H7 (cell line): ENCODE measurements at places on chromosomes 2 and 18.
A peak's percentile ranks its signal among the peaks of the same experiment; 100 is the strongest.

GRCh38 chr18:58338141-58338540, 290.8 kb downstream of the ALPK2 start:
- no peak for DNase-seq

DNA sequence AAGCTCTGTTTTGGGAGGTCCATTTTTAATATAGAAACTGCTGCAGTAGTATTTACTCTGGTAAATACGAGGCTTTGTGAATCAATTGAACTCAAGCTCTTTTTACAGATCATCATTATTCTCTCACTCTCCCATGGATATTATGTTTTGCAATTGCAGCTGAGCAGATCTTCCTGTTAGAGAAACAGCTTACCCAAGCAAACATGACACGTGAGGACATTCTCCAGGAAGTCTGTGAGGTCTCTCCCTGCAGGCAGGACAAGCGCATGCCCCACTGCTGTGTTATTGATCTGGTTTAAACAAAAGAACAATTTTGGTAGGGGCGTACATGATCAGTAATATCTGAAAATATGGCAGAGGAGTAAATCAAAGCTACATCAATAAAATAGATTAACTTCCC, 72.1 kb downstream of the COL6A3 start:
- DNase-seq = no peak

DNA sequence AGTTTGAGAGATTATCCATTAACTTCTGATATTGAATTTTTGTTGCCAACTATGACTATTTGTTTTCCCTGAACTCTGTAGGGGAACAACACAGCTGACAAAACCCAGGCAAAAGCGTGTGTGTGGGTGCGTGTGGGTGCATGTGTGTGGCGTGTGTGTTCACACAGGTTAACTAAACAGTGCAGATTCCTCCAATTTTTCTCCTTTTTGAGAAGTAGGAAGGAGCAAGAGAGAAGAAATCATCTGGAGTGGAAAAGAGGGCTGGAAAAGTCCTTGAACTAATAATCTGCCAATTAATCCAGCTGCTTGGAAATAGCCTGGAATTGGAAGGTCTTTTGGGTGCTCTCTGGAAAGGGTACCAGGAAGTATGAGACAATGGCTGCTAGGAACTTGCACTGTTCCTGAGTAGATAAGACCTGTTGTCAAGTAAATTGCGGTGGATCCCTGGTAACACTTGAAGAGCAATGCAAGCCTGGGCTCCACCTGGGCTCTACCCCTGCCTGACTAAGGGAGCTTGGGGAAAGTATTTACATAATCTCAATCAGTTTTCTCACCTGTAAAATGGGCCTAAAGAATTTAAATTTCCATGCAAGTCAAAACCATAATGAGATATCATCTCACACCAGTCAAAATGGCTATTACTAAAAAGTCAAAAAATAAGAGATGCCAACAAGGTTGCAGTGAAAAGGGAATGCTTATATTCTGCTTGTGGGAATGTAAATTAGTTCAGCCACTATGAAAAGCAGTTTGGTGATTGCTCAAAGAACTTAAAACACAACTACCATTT, 40.5 kb upstream of the IL1R1 start:
- DNase-seq = no peak

- DNase-seq = no peak
Measured at GRCh38 chr2:72572501-72572900, 253.3 kb downstream of the EXOC6B start.

DNA sequence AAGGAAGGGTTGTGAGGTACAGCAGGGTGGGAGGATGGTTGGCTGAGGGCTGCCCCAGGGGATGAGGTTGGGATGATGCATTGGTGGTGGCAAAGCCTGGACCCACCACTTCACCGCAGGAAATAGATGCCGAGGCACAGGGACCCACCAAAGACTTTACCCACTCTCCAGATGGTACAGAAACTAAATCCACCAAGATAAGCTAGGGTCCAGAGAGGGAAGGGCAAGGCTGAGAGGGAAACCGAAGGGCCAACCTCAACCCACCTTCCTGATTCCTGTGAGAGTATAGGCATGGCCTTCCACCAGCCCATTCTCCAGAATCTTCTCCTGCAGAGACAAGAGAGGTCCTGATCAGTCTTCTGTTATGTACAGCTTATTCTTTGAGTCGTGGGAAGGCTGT, 18.1 kb downstream of the CAPN14 start:
- no peak for DNase-seq

DNA sequence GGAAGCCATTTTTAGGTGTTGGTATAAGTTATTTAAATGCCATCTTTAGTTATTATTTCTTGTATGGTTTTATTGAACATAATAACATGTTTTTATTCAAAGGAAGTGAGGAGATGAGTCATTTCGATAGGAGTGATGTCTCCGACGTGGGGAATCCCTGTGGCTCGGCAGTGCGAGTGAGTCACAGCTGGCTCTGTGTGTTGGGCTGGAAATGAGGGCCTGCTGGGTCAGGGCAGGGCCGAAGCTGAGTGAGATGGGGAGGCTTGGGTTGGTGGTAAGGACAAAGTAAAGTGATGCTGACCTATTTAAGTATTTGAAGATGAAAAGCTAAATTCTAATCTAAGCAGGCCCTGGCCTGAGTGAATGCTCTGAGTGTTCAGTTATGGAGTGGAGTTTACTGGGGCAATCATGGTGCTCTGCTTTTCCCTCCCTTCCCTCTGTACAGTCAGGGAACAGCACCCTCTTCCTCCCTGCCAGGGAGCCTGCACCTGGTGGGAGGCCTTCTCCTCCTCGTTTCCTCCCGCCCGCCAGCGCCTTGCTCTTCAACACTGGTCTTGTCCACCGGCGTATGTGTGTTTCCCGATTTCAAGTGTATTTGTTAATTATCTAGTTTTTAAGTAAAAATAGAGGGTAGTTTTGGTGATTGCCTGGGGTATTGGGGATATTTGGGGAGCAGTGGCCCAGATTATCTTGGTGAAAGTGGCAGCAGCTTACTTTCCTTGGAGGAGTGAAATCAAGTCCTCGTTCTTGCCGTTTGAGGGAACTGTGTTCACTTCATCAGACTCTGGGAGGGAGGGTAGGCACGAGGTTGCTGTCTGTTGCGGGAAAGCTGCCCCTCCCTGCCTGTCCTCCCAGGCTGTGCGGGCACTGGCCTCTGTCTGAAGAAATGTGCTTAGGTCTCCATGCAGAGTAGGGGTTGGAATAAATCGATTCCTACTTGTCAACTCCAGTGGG, 157.0 kb downstream of the LDLRAD4 start:
- peak; percentile 57 for DNase-seq

DNA sequence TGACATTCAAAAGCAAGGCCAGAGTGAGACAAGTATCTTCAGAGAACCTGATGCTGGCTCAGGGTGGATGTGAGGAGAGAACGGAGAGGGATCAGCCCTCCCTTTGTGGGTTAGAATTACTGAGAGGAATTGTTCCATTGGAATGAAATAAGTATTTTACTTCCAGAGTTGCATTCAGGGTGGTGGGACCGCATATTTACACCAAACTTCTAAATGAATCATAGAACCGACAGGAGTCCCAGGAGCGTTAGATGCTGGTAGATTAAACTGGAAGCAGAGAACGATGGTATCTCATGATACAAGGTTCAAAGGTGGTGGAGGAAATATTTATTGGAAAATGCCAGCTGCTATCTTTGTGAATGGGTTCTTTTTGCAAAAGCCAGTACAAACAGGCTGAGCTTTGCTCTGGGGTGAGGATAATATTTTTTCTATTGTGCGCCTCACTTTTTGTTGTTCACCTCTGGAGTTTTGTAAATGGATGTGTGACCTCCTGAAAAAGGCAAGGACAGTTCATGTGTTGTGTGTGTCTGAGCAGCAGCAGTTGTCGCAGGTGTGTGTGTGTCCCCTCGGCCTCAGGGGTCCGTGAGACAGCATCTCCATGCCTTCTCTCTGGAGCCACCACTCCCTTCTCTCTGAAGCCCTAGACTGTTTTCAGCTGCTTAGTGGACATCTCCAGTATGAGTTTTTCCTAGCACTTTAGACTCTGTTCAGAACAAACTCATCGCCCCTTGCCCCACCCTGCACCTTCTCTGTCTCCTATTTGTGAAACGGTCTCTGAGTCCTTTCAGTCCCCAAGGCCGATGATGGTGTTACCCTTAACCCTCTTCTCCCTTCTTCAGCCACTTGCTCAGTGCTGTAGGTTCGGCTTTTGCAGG, 17.8 kb downstream of the MTCL1 start:
- no peak for DNase-seq

DNA sequence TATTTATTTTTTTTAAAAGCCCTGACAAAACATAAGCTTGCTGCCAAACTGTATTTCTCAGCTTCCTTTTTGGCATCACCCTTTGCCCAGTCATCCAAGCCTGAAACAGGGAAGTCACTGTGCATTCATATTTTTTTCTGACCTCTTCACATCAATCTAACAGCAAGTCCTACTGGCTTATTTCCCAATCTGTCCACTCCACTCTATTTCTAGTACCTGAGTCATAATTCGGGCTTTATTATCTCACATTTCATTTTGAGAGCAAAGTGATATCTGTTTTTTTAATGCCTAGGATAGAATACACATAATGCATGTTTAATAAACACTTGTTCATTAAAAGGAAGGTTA, 5.1 kb downstream of the HNMT start:
- DNase-seq = no peak

DNA sequence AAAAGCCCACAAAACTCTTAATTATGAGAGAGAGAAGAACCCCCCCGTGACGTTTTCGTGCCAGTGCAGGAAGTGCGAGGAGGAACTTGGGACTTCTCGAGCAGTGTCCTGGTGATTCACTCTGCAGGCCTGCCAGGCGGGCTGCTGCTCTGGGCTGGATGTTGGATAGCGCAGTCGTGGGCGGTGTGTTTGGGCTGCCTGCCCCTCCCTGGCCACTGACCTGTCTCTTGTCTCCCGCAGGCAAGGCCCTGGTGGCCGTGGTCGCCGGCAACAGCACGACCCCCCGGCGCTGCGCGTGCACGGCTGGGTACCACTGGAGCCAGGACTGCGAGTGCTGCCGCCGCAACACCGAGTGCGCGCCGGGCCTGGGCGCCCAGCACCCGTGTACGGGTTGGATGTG, 29.0 kb downstream of the TNFRSF11A start:
- DNase-seq = peak; percentile 32

GRCh38 chr2:227132986-227133385, 31.0 kb downstream of the COL4A4 start:
- no peak for DNase-seq

DNA sequence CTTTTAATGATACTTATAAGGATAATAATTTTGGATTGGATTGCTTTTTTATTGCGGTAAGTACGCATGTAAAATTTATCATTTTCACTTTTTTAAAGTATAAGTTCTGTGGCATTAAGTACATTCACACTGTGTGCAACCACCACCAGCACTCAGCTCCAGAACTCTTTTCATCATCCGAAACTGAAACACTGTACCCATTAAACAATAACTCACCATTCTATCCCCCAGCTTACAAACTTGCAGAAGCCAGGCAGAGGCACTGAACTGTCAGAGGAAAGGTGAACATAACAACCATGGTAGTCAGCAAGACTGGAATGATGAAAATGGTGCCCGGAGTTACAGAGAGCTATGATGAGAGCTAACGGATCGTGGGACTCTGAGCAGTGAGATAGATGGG, 465.9 kb downstream of the ADCYAP1 start:
- DNase-seq = no peak

GRCh38 chr2:148643421-148643820, 1.1 kb upstream of the EPC2 start:
- no peak for DNase-seq

GRCh38 chr2:150255528-150255927, 231.9 kb downstream of the RND3 start:
- no peak for DNase-seq

DNA sequence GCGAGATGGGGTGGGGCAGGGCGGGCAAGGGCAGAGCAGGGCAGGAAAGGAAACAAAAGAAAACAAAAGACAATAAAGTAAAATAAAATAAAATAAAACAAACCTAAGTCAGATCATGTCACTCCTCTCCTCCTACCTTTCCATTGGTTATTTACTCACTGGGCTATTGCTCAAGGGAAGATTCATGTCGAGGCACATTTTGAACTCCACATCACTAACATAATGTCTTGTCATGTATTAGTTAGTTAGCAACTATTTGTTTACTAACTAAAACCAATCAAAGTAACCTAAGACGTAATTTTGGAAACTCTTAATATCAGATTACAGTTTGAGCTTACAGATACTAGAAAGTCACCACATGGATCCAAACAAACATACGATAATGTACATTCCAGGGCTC, 2.2 kb downstream of the C1D start:
- DNase-seq = no peak

- no peak for DNase-seq
Measured at GRCh38 chr18:9629709-9630108, 15.3 kb upstream of the PPP4R1 start.

GRCh38 chr18:22170421-22171257, 1.2 kb downstream of the GATA6 start:
- DNase-seq = peak; percentile 76

GRCh38 chr18:8121942-8122480, 487.2 kb upstream of the RAB12 start:
- peak; percentile 7 for DNase-seq

DNA sequence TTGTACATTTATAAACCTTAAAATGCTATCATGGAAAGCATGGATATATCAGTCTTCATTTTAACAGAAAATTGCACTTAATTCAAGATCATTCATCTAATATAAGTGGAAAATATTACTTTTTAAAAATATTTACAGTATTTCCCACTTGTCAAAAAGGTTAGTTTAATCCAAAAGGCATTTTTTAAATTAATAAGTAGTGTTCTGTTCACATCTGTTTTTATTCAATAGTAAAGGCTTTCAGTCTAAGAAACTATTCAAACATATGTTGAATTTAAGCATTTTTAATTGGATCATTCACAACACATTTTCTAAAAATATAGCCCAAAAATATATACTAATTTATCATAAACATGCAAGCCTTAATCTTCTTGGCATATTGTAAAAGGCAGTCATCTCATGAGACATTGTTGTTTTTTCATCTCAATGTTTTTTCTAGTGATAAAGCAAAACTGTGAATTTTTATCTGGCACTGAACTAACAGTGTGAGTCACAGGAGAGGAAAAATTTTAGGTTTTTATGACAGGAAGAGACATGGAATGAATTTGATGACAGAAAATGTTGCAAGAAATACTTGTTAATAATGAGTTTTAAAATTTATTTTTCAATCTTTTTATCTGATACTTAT, 1642.5 kb upstream of the TMEFF2 start:
- DNase-seq = no peak

DNA sequence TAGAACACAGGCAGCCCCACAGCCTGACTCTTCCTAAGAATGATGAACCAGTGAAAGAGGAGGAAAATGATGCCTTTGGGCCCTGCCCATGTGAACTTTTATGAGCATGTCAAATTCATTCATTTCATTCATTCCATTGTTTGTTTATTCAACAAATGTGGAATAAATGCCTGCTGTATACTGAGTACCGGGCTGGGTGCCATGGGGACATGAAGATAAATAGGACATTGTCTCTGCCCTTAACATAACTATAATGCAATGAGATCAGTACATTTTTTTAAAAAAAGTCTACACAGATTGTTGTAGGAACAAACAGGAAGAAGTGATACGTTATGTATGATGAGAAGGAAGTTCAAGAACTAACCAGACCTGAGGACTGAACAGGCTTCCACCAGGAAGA, 14.7 kb downstream of the MREG start:
- DNase-seq = no peak
